ENCODE measurements at places on chromosomes 7 and 10. TPM values are rescaled to one million over a fixed set of nuclear protein-coding genes. Genes with fewer than 3 reads are reported as not detected.

Gene AQP1
- total RNA-seq: not detected

Gene NXPH1
- total RNA-seq: not detected

Gene MRPS16
- total RNA-seq: 158 TPM

Gene MRLN
- 0.43 TPM for total RNA-seq

Gene NRCAM
- total RNA-seq: 14.6 TPM

Gene OPN1SW
- total RNA-seq: not detected

Gene ELN
- not detected for total RNA-seq

Gene UNC5B
- total RNA-seq: 1.7 TPM

Gene UNCX
- total RNA-seq: not detected

Gene SKAP2
- 9.5 TPM for total RNA-seq

Gene MRM2
- total RNA-seq: 66.0 TPM

Gene HERPUD2
- total RNA-seq: 15.5 TPM

Gene AKR1D1
- not detected for total RNA-seq

Gene CHRM2
- not detected for total RNA-seq

Gene DLX6
- total RNA-seq: 0.80 TPM

Gene EXOSC1
- 73.4 TPM for total RNA-seq

Gene LRRC61
- not detected for total RNA-seq

Gene HYCC1
- total RNA-seq: 24.7 TPM

Gene GHRHR
- not detected for total RNA-seq

Gene TEX47
- total RNA-seq: not detected

Gene CCDC6
- 15.8 TPM for total RNA-seq
